ENCODE measurements at places on chromosomes 6 and 20.

- peak; percentile 78 for DNase-seq
Measured at GRCh38 chr6:90284236-90285041, 12.2 kb downstream of the BACH2 start.

DNA sequence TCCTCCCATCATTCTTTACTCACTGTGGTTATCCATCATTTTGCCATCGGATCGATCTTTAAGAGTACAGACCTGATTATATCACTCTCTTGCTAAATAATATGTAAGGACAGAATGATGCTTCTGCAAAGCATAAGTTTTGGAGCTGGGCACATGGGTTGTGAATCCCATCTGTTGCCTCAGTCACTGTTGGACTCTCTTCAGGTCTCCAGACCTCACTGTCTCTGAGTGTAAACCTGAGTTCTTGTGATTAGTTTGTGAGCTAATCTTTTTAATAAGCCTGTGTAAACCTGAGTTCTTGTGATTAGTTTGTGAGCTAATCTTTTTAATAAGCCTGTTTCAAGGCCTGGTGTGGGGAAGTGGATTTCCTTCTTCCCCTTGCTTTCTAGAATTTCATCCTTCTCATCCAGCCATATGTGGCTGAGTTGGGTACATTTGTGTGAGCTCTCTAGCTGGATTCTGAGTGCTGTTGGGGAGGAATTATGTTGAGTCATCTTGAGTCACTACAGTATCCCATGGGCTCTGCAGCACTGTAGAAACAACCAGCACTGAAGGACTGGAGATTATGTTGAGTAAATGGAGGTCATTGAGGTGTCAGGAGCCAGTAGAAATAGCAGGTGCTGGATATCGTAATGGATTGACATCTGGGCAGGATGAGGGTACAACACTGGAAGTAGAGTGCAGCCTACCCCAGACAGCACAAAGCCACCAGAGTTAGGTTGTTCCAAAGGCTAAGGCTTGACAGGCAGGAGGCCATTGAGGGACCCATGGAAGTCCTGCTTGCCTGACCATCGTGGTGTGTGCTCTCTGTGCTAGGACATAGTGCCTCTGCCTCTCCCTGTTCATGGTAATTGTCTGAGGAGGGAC, 52.4 kb downstream of the SCAND1 start:
- no peak for DNase-seq

DNA sequence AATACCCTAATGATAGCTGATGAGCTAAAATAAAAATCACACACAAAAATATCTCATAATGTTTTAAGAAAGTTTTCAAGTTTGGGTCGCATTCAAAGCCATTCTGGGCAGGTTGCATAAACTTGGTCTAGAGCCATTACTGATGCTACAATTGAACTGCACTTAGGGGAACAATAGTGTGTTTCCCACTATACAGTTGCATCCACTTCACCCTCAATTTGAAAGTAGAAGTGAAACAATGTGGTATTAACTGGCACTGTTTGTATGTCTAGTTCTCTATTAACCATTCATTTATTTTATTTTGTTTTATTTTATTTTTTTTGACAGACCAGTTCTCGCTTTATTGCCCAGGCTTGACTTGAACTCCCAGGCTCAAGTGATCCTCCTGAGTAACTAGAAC, 23.0 kb upstream of the STK38 start:
- no peak for DNase-seq

- DNase-seq: no peak
Measured at GRCh38 chr6:82441047-82441855, 77.6 kb downstream of the TPBG start.

DNA sequence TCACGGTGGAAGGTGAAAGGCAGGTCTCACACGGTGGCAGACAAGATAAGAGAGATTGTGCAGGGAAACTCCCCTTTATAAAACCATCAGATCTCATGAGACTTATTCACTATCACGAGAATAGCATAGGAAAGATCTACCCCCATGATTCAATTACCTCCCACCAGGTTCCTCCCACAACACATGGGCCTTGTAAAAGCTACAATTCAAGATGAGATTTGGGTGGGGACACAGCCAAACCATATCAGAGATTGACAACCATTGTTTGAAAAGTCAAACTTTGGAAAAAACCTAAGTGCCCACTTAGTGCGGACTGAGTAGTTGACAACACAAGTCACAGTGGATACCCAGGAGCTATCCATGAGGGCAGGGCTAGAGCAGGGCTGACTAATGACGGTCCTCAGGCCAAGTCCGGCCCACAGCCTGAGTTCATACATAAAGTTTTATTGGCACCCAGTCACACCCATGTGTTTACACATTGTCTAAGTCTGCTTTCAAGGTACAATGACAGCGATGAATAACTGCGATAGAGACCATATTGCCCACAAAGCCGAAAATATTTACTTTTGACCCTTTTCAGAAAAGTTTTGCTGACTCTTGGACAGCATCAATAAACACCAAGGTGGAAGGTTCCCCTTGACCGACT, 33.8 kb upstream of the PMEPA1 start:
- DNase-seq: no peak

DNA sequence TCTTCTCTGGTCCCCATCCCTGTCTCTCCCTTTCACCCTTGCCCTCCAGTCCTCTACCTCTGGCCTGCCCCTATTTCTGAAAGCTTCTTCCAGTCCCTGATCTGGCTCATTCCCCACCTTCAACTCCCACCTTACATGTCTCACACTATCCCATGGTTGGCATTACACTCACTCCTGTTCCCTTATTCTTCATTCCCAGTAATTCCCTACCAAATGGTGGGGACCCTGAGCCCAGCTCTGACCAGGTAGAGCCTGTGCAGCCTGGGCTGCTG, 6.4 kb downstream of the TP53INP2 start:
- DNase-seq: no peak

DNA sequence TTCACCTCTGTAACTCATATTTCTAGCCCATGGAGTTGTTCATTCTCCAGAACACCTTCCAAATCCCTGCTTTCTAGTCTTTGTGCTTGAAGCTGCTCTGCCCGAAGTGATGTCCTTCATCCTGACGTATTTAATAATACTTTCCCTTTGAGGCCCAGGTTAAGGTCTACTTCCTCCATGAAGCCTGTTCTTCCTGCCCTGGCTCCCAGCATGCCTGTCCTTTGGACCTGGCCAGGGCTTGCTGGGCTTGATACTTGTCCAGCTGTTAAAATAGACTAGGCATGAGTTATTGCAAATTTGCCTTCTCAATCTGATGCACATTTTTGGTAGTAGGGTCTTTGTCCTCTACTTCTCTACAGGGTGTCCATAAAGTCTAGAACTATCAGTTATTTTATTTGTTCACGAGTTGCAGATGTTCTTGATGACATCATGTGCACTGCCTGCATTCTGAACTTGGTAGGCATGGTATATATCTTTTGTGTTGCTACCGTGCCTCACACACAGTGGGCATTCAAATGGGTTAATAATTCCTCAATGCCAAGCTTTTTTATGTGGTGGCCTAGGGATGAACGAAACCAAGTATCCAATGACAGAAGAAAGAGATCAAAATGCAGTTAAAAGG, 3.1 kb upstream of the MAP7 start:
- DNase-seq: no peak

GRCh38 chr6:103236923-103237322, 1622.8 kb downstream of the HACE1 start:
- no peak for DNase-seq
